Urinary bladder (tissue), 4 donors: ENCODE measurements at places on chromosomes 4 and X. TPM values are rescaled to one million over a fixed set of nuclear protein-coding genes. Genes with fewer than 3 reads are reported as not detected.

GRCh38 chr4:119726505-119726904 lies 97.9 kb upstream of the PDE5A start:
- DNase-seq = no peak

- DNase-seq = no peak
These were observed 224.7 kb downstream of the ANTXR2 start for GRCh38 chr4:79848329-79848728.

DNA sequence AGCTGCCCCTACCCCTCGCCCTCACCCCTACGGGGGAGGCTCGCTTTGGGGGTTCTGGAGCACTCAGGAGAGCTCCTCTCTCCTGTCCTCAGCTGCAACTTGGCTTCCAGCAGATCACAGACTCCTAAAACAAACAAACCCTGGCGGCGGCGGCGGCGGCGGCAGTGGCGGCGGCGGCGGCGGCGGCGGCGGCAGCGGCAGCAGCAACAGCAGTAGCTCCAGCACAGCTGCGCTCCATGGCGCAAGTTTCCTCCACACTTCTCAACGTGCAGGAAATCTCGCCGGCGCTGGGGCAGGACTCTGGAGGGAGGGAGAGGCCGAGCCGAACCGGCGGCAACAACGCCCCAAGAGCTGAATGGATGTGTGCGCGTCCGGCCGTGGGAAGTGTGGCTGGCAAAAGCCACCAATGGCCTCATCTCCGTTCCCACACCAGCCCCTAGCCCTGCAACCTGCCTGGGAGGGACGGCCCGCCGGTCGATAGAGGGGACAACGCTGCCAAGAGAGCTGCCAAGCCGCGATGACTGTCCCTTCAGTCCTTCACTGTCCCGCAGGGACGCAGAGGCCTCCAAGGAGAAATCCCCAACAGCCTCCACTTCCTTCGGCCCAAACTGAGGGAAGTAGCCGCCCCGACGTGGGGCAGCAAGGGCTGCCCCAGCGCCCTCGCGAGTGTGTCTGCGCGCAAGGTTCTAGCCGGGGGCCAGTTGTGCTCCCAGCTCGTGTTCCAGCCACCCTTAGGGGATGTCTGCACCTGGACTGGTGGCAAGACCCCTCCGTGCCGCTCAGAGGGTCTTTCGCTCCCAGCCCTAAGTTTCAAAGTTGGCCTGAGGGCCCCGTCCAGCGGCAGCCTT lies 775 bp downstream of the SHROOM4 start:
- no peak for DNase-seq

GRCh38 chr4:48742412-48742811 lies 37.7 kb downstream of the FRYL start:
- DNase-seq = no peak

GRCh38 chr4:152962150-152962549 lies 26.0 kb downstream of the FHDC1 start:
- DNase-seq = no peak

DNA sequence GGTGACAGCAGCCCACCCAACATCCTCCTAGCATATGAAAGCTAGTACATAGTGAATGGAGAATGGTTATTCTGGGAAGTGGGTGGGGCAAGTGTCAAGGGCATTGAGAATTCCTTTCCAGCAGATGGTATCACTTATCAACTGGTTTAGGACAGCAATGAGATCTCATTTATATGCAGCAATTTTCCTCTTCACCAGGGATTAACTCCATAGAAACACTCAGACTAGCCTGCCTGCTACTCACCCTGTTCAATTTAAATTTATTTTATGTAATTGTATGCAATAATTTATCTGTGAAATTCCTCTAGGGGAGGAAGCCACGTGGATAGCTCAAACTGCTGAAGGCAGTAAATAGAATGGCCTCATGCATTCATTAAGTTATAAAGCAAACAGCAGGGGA lies 101.6 kb upstream of the MID1IP1 start:
- no peak for DNase-seq

GAGE12J gene
- total RNA-seq = not detected

ENPEP gene
- 45.6 TPM for total RNA-seq
